MCF 10A (cell line): ENCODE measurements at places on chromosomes 7 and 10. TPM values are rescaled to one million over a fixed set of nuclear protein-coding genes. Genes with fewer than 3 reads are reported as not detected.

DNA sequence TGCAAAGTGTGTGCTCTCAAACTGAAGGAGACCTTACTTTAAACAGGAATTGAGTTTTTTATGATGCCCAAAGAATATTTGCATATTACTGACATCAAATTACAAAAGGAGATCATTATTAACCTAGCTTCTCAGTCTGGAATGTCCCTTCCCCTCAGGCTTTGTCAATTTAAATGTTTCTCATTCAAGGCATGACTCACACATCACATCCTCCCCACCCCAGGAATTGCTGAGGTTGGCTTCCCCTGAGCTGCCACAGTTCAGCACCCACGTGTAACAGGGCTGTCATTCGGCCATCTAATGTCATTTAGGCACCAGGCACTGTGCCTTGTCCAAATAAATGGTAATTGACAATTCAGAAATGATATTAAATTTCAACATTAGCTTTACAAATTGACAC lies 305.9 kb upstream of the MGMT start:
- H3K4me1 ChIP-seq: peaks cover 14% of the 10 kb centered on the region
- H3K36me3 ChIP-seq: peaks cover 6% of the 10 kb centered on the region
- H3K4me3 ChIP-seq: no peak overlapping the region

- H3K27ac ChIP-seq: no peak overlapping the region
These were observed 205.4 kb upstream of the SH2B2 start for GRCh38 chr7:102081244-102081627.

DNA sequence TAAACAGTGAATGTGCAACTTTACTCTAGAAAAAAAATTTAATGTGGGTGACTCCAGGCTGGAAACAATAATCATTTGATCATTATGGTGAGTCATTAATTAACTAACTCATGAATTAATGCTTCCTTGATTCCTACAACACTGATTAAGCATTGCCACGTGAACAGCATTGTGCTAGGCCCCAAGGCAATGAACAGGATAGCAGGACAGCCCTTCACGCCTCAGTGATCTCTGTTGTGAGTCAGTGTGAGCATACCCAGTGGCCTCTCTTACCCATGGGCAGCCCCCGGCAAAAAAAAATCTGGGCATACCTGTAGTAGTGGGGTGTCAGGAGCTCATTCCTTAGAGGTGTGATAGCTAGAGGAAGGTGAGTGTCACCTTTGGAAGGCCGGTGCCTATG lies 76.0 kb downstream of the DENND2A start:
- peak overlapping the region; percentile 49 for H3K27ac ChIP-seq
- H3K36me3 ChIP-seq: no peaks in the 10 kb centered on the region
- peak; percentile 62 for DNase-seq
- peaks cover 35% of the 10 kb centered on the region for H3K4me1 ChIP-seq

- H3K4me1 ChIP-seq: peaks cover 23% of the 10 kb centered on the region
- no peaks in the 10 kb centered on the region for H3K27me3 ChIP-seq
- no peak for DNase-seq
- no peak overlapping the region for H3K4me3 ChIP-seq
- H3K36me3 ChIP-seq: peaks cover 11% of the 10 kb centered on the region
These were observed 100.5 kb downstream of the GLCCI1 start for GRCh38 chr7:8068892-8069686.

- no peak for DNase-seq
- peaks cover 13% of the 10 kb centered on the region for H3K4me1 ChIP-seq
- no peaks in the 10 kb centered on the region for H3K36me3 ChIP-seq
- peak overlapping the region; percentile 67 for H3K27ac ChIP-seq
These were observed 79.5 kb downstream of the PROSER2 start for GRCh38 chr10:11902646-11903045.

GRCh38 chr10:67114945-67115344 lies 189.1 kb downstream of the LRRTM3 start:
- no peaks in the 10 kb centered on the region for H3K36me3 ChIP-seq
- DNase-seq: no peak
- no peaks in the 10 kb centered on the region for H3K4me1 ChIP-seq
- peaks cover 13% of the 10 kb centered on the region for H3K27me3 ChIP-seq
- no peak overlapping the region for H3K27ac ChIP-seq

- DNase-seq: peak; percentile 22
- H3K4me1 ChIP-seq: no peaks in the 10 kb centered on the region
- H3K36me3 ChIP-seq: no peaks in the 10 kb centered on the region
- H3K27me3 ChIP-seq: peaks cover 16% of the 10 kb centered on the region
These were observed 30.2 kb upstream of the NUB1 start for GRCh38 chr7:151311294-151311864.

DNA sequence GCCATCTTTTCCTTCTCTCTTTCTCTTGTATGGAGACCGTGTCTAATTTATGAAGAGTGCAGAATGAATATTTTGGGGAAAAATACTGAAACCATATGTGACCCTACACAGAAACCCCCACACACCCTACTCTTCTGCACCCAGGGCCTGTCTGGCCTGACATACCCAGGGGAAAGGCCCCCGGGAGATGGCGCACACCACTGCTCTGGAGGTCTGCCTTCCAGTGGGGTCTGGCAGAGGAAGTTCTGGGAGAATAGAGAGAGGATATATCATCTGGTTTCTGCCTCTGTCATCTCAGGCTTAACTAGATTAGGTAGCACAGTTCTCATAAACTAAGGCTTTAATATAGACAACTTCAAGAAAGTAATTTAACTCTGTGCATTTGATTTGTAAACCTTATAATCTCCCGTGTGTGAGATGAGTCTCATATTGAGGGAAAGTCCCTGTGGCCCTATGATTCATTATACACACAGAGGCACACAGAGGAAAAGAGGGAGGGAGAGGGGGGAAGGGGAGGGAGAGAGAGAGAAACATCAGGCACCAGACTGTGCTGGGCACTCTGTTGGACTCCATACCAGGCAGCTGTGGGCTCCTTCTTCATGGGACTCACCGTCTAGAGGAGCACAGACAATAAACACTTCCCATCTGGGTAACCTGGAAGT lies 123.3 kb downstream of the AOAH start:
- peak; percentile 76 for DNase-seq
- no peak overlapping the region for H3K27ac ChIP-seq
- no peaks in the 10 kb centered on the region for H3K27me3 ChIP-seq

GRCh38 chr7:6480323-6480660 lies 32.5 kb upstream of the DAGLB start:
- peaks cover 27% of the 10 kb centered on the region for H3K36me3 ChIP-seq
- no peaks in the 10 kb centered on the region for H3K27me3 ChIP-seq
- H3K4me1 ChIP-seq: peaks cover 18% of the 10 kb centered on the region

DNA sequence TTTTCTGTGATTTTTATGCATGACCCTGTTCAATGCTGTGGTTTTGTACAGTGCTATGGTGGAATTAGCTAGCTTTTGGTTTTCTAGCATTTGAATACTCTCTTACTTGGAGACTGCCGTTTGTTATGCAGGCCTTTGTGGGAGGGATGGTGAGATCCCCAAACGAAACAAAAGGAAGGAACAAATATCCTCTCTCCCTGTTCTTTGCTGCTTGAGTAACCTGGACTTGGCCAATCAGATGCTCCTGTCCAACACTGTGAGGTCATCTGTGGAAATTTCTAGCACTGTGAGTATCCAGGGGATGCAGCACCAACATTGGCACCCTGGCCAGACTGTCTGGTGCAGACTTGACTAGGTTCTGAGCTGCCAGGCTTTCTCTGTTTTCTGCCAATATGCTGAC lies 314.4 kb downstream of the ANKRD30A start:
- no peaks in the 10 kb centered on the region for H3K36me3 ChIP-seq
- DNase-seq: no peak
- H3K4me1 ChIP-seq: peaks cover 9% of the 10 kb centered on the region
- H3K4me3 ChIP-seq: no peak overlapping the region
- H3K27me3 ChIP-seq: no peaks in the 10 kb centered on the region

GRCh38 chr7:38393874-38394273 lies 120.4 kb upstream of the TARP start:
- no peaks in the 10 kb centered on the region for H3K4me1 ChIP-seq
- peaks cover 11% of the 10 kb centered on the region for H3K27me3 ChIP-seq
- no peak for DNase-seq
- no peak overlapping the region for H3K4me3 ChIP-seq
- H3K36me3 ChIP-seq: no peaks in the 10 kb centered on the region

GRCh38 chr10:34254596-34254995 lies 560.5 kb downstream of the PARD3 start:
- no peaks in the 10 kb centered on the region for H3K27me3 ChIP-seq
- H3K36me3 ChIP-seq: peaks cover 21% of the 10 kb centered on the region
- H3K27ac ChIP-seq: no peak overlapping the region
- peak overlapping the region; percentile 25 for H3K4me3 ChIP-seq
- peaks cover 15% of the 10 kb centered on the region for H3K4me1 ChIP-seq

- H3K27ac ChIP-seq: no peak overlapping the region
- peaks cover 46% of the 10 kb centered on the region for H3K36me3 ChIP-seq
- H3K4me3 ChIP-seq: no peak overlapping the region
- H3K27me3 ChIP-seq: no peaks in the 10 kb centered on the region
- no peak for DNase-seq
- peaks cover 6% of the 10 kb centered on the region for H3K4me1 ChIP-seq
These were observed 36.0 kb downstream of the AGAP3 start for GRCh38 chr7:151122276-151122675.

- peaks cover 43% of the 10 kb centered on the region for H3K27me3 ChIP-seq
- H3K4me1 ChIP-seq: no peaks in the 10 kb centered on the region
- no peak overlapping the region for H3K27ac ChIP-seq
- H3K4me3 ChIP-seq: no peak overlapping the region
- DNase-seq: no peak
These were observed 236.2 kb downstream of the DGKB start for GRCh38 chr7:14666304-14666703.

- H3K36me3 ChIP-seq: no peaks in the 10 kb centered on the region
- H3K4me1 ChIP-seq: peaks cover 49% of the 10 kb centered on the region
- peak overlapping the region; percentile 82 for H3K4me3 ChIP-seq
- DNase-seq: peak; percentile 34
- no peaks in the 10 kb centered on the region for H3K27me3 ChIP-seq
- peak overlapping the region; percentile 92 for H3K27ac ChIP-seq
These were observed 3.5 kb downstream of the CTBP2 start for GRCh38 chr10:125156739-125157480.

Gene ELAPOR2
- total RNA-seq: 16.3 and 21.3 TPM in 2 replicates

Gene HACD1
- 29.6 and 34.2 TPM in 2 replicates for total RNA-seq

Gene GIMAP8
- total RNA-seq: not detected in 2 replicates

Gene VWC2
- total RNA-seq: not detected in 2 replicates

Gene RNF148
- total RNA-seq: 0.63 and 0.96 TPM in 2 replicates

Gene STMP1
- 33.6 and 37.0 TPM in 2 replicates for total RNA-seq

Gene MAPK8
- 48.9 and 52.9 TPM in 2 replicates for total RNA-seq

Gene C10orf62
- 0.26 TPM in 1 of 2 replicates, not detected in the other for total RNA-seq

Gene RRP12
- total RNA-seq: 66.1 and 86.7 TPM in 2 replicates

Gene PAX4
- total RNA-seq: not detected in 2 replicates
